Dermis lymphatic vessel endothelial cell (primary cell): ENCODE measurements at places on chromosomes 2 and 18. TPM values are rescaled to one million over a fixed set of nuclear protein-coding genes. Genes with fewer than 3 reads are reported as not detected.

The EVX2 gene
- total RNA-seq: not detected in 2 replicates

The PLB1 gene
- 0.33 and 0.43 TPM in 2 replicates for total RNA-seq

The ADGRF3 gene
- total RNA-seq: under 0.01 and 0.09 TPM in 2 replicates

The KIF5C gene
- total RNA-seq: under 0.01 and 0.09 TPM in 2 replicates

The ZNF892 gene
- 3.6 and 7.4 TPM in 2 replicates for total RNA-seq

The CHRND gene
- total RNA-seq: not detected in 2 replicates

The GREB1 gene
- total RNA-seq: 0.11 and 0.26 TPM in 2 replicates

The SRSF7 gene
- total RNA-seq: 120 and 130 TPM in 2 replicates

The RMDN2 gene
- total RNA-seq: 2.1 and 2.4 TPM in 2 replicates

The TPO gene
- not detected in 2 replicates for total RNA-seq

The GATA6 gene
- 0.17 and 0.33 TPM in 2 replicates for total RNA-seq

The ANKRD62 gene
- total RNA-seq: under 0.01 TPM in 1 of 2 replicates, not detected in the other

The CFAP65 gene
- not detected in 2 replicates for total RNA-seq
